ENCODE measurements at places on chromosomes 6 and 20.

- DNase-seq = no peak
Observed at GRCh38 chr6:137099689-137100403, 55.1 kb upstream of the IL20RA start.

- no peak for DNase-seq
Observed at GRCh38 chr6:162404951-162405350, 322.6 kb downstream of the PRKN start.

GRCh38 chr6:52310932-52311331 is 26.4 kb upstream of the MCM3 start:
- DNase-seq = no peak

GRCh38 chr6:38933426-38933825 is 115.2 kb upstream of the GLP1R start:
- DNase-seq = no peak

- no peak for DNase-seq
Observed at GRCh38 chr6:168206186-168206585, 113.4 kb downstream of the DACT2 start.

- DNase-seq = no peak
Observed at GRCh38 chr6:45827952-45828530, 187.6 kb downstream of the CLIC5 start.

GRCh38 chr20:62980970-62981369 is 25.8 kb downstream of the BHLHE23 start:
- DNase-seq = no peak

DNA sequence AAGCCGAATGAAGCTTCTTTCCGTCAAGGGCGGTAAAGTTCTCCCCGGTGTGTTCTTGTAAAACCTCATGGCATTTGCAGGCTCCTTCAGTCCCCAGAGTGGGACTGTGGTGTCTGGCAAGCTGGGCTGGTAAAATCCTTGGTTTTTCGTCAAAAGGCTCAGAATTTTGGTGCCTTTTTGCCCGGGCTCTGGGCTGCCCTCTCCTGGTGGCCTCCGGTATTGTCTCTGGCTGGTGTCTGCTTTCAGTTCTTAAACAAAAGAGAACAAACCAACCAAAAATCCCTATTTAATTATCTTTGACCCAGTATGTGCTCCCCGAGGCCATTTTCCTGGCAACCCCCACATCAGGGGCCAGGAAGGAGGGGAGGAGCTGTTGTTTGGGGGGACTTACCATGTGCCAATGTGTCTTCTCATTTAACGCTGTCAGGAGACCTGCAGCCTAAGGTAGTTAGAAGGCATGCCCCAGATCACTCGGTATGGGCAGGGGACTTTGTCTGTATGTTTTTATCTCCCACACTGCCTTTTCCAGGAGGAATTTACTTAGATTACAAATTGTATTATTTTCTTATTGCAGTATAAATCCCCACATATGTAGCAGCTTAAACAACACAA is 11.1 kb downstream of the CDH4 start:
- DNase-seq = no peak

GRCh38 chr20:61764471-61765025 is 301.1 kb downstream of the TAF4 start:
- no peak for DNase-seq

- DNase-seq = no peak
Observed at GRCh38 chr6:128152551-128152950, 251.7 kb upstream of the THEMIS start.

DNA sequence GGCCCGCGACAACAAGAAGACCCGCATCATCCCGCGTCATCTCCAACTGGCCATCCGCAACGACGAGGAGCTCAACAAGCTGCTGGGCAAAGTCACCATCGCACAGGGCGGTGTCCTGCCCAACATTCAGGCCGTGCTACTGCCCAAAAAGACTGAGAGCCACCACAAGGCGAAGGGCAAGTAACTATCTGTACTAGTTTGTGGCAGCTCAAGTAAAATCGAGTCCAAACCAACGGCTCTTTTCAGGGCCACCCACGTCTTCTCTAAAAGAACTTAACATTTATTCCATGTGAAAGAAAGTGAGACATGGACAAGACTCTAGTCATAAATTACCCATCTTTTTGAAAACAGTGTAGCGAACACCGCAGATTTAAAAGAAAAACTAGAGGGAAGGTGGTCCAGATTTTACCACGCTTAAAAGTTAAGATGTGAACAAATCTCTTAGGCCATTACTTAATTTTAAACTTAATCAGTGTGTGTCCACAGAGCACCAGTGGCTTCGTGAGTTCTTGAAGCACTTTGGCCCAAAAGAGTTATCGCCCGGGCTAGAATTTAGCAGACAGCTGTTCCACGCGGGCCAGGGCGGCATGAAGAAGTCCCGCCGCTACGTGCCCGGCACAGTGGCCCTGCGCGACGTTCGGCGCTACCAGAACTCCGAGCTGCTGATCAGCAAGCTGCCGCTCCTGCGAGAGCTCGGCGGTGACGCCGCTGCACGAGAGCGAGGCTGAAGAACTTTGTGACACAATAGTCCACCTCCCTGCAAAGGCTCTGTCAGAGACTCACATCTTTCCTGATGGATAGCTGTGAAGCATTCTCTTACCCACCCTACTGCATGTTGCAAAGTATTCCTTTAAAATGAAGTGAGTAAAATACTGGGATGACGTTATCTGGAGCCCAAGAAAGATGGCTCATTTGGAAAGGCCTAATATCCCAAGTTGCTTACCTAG is 113.9 kb upstream of the PRSS16 start:
- peak; percentile 64 for DNase-seq

GRCh38 chr6:43428874-43429273 is 1.5 kb downstream of the ABCC10 start:
- DNase-seq = no peak

- no peak for DNase-seq
Observed at GRCh38 chr6:118494091-118494490, 54.0 kb upstream of the PLN start.

DNA sequence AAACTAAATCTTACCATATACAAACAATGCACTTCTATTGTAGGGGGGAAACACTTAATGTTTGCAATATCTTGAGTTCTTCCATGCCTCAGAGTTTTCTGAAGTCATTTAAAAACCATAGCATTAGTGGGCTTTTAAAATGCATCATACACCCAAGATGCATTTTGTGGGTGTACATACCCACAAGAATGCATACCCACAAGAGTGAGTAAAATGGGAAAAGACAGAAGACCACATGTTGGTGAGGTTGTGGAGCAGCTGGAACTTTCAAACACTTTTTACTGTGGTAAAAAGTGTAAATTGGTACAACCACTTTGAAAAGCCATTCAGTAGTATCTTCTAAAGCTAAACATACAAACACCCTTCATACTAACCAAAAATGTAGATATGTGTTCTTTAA is 57.5 kb downstream of the CYB5R4 start:
- no peak for DNase-seq

GRCh38 chr6:1310628-1311399 is 1.1 kb upstream of the FOXQ1 start:
- no peak for DNase-seq

GRCh38 chr20:14536738-14537137 is 199.3 kb upstream of the FLRT3 start:
- no peak for DNase-seq

GRCh38 chr6:119348096-119348747 is 1.3 kb downstream of the MAN1A1 start:
- DNase-seq = no peak

- DNase-seq = peak; percentile 59
Observed at GRCh38 chr20:62080249-62080990, 14.7 kb upstream of the TAF4 start.

DNA sequence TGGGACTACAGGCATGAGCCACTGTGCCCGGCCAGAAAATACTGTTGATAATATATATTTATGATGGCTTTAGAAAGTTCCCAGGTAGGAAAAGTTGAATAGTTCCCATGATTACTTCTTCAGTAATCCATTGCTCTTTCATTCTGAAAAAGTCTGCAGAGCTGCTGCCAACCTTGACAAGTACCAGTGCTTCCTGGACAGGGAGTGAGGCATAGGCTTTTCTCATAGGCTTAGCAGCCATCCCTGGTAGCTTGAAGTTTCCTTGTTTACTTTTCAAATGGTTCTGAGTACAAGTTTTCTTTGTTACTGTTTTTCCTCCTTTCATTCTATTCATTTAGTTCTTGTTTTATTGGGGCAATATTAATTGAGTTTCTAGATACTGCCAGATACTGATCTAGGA is 7.8 kb downstream of the RWDD1 start:
- DNase-seq = no peak

DNA sequence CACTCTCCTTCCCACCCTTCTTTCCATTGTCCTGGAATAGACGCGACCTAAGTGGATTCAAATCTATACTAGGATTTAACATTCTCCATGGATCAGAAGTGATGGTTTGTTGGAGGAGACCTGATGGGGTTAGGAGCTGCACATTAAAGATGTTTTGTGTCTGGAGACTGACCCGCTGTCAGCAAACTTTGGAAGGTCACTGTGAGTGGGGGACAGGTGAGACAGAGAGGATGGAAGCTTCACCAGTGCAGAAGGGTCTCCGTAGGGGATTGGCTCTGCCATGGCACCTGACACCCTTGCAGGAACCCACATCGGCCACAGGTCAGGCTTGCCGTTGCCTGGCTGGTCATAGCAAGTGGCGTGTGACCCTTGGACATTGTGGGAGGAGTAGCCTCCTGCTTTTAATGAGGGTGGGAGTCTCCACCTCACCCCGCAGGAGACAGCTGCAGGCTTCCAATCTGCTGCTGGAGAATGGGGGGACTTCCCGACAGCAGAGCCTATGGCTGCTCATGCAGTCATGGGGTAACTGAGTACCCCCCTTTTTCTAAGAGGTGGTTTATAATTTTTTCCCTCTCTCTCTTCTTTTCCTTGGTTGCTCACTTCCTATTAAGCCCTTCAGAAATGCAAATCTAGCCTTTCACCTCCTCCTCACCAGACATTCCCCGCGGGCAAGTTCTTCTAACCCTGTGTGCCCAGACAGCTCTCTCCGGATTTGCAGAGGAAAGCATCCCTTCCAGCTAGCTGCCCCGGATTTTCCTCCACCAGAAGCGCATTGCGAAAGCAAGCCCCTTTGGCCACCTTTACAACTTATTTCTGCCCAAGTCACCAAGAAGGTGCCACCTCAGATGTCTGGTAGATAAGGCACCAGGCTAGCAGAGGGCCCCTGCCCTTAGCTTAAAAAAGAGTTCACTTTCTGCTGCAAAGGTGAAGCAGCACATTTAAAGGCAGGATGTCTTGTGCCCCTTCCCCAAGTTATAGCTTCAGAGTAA is 53.5 kb downstream of the DACT2 start:
- DNase-seq = no peak

DNA sequence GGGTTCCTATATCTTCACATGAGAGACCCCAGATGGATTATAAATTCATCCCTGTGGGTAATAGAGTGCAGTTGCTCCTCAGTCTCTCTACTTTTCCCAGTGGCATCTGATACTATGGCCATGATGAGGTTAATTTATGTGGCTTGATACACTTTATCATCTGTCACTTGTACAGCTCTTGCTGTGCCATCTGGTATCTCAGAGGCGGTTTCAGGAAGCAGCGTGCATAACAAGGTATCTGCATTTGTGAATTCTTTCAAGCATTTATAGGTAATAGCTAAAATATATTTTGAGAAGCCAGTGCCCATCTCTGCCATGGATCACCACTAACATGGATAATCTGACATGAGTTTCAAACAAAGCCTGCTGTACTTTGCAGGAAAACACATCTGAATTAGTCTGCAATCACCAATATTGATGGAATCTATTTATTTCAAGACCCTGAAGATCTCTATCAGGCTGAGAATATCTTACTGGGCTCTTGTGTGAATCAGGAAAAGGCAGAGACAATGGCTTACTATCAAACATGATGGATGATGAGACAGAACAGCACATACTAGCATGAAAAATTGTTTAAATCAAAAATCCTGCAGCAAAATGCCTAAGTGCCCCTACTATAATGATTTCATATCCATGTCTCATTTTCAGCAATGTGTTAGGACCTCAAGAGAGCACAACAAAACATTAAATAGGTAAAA is 548.7 kb upstream of the MAP3K7 start:
- DNase-seq = peak; percentile 35

- DNase-seq = peak; percentile 74
Observed at GRCh38 chr6:14129575-14129974, 12.0 kb downstream of the CD83 start.

DNA sequence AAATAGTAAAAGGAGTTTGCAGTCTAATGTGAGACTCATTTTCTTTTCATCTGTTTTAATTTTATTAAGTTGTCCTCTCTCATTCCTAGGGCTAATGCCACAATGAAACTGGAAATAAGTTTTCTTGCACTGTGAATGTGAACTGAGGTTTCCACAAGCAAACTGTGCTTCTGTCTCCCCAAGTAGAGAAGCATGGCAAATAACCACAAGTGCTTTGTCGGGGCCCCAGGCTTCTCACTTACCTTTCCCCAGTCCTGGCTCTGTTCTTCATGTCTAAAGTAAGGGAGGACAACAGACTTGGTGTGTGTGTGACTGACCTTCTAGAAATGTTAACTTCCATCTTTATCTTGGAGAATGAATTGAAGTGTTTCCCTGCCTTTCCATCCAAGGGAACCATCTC is 80.8 kb downstream of the CBFA2T2 start:
- DNase-seq = no peak

DNA sequence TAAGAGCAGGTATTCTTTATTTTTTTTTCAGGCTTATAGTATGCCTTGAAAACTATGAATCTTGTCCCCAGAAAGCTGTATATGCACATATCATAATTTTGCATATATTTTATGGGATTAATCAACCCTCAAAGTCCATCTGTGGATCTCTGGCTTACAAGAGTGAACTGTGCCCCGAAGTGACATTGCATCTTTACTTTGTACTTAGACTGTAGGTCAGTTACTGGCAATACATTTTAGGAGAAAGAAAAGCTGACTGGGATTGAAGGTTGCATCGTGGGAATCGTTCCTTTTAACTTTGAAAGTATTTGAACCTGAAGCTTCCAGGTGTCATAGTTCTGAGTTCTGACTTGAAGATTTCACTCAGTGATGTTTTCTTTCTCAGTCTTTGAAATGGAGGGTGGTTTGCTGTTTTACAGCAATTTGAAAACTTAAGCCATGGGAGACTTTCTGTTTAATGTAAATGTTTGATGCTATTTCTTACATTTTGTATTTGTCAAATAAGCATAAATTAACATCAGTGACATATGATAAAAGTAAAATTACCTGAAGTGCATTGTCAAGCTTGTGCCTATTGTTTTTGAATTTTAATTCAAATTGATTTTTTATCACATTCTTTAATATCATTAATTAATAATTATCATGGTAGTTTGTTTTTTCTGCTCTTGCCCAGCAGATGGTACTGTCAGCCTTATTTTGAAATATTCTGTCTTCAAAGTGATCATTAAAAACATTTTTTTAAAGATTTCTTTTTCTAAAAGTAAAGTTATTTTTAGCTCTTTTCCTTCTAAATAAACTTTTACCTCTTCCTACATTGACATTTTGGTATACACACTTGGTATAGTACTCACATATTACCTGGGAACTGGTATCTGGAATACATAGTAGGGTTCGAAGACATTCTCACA is 29.0 kb downstream of the L3MBTL3 start:
- no peak for DNase-seq

- no peak for DNase-seq
Observed at GRCh38 chr6:22343864-22344263, 47.0 kb upstream of the PRL start.

GRCh38 chr20:7155282-7155681 is 387.8 kb downstream of the BMP2 start:
- DNase-seq = no peak

Measured in SK-N-DZ (cell line).